ENCODE measurements at places on chromosomes 4 and X.

GRCh38 chr4:100294356-100294755, 104.1 kb upstream of the DDIT4L start:
- DNase-seq: no peak

- no peak for DNase-seq
These were observed 756.7 kb downstream of the PCDH19 start for GRCh38 chrX:99653352-99653751.

- no peak for DNase-seq
These were observed 1622.1 kb downstream of the STIM2 start for GRCh38 chr4:28482580-28483270.

DNA sequence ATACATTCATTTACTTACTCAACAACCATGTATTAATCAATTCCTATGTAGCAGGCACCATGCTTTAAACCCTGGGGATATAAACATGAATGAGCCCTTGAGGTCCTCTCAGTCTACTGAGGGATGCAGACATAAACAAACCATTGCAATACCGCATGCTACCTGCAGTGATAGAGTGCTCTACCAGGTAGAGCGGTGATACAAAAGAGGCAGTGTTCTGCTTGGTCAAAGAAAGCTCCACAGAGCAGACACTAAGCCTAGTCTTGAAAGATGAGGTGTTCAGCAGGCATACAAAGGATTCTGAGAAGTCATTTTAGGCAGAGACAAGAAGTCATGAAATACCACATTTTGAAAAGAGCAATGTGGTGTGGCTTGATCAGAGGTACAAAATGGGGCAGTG, 26.9 kb upstream of the AMOT start:
- DNase-seq: no peak

DNA sequence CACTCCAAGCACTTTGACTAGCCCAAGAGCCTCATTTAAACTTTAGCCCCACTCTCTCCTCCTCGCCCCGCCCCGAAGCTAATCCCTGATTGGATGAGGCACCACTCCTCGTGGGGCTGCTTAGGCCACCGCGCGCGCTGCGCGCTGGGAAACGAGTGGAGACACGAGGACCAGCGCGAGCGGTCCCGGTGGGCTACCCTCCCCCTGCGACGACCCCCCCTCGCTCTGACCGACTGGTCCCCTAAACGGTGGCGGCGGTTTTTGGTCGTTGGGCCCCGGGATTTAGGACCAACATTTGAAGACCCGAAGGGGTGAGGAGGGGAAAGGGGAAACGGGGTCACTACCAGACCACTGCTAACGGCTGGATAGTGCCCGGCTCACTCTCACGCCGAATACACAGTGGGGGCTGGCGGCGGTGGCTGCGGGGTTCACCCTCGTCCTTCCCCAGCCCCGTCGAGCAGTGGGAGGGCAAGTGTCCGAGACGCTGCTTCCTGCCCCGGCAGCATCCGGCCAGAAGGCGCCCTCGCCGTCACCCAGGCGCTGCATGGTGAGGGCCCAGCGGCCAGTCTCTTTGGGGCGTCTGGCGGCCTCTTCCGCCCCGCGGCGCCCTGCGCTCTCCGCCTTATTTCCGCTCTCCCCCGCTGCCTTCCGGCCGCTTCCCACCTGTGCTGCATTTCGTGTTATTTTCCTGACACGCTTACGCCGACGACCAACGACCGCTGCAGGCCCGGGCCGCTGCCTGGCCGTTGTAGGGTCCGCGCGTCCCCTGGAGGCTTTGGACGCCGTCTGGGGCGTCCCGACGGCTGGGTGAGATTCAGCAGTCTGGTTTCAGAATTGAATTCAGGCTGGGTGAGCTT, at the start of gene RBM46:
Gene RBM46 (plus strand): TSS at position 147 of the 857 bp plus-strand sequence. CDS start 15,481 bp downstream, outside the sequence.
- DNase-seq: no peak

DNA sequence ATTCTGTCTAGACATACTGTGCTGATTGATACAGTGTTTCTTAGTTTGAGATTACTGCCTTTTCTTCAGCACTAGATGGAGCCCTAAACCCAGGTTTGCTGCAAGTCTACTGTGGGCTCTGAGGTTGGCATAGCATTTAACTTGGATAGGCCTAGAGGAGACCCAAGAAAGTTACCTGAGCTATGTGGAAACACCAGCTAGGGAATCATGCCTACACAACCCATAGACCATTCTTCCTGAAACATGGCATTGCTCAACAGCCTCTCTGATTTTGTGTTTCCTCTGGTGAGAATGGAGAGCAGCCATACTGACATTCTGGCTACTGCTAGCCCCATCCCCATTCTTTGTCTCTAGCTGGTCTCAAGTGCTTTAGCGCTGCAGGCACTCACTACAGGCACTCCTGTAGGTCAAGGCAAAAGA, 287.7 kb upstream of the PCDH18 start:
- DNase-seq: peak; percentile 14

DNA sequence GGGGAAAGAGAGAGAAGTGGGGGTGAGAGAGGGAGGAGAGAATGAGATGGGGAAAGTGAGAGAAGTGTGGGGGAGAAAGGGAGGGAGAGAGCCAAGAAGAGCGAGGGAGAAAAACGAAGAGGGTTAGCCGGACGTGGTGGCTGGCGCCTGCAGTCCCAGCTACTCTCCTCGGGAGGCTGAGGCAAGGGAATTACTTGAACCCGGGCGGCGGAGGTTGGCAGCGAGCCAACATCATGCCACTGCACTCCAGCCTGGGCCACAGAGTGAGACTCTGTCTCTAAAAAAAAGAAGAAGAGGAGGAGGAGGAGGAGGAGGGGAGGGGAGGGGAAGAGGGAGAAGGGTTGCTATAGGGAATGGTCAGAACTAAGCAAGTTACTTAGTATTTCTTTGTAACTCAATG, 1.7 kb upstream of the NXT2 start:
- DNase-seq: no peak

DNA sequence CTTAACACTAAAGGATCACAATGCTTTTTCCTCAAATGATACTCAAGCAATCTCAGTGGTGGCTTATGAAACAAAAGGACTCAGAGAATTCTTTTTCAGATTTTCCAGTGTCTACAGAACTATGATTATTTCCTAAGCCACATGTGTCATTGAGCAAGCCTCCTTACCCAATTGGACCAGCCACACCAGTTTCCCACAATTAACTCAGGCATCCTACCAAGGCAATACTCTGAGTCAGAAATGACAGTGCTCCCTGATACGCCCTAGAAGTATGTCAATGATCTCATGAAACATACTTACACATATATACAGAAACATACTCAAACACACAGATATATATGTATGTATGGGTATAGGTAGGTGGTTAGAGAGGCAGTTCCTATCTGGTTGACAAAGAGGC, 4.8 kb downstream of the ADAMTS3 start:
- DNase-seq: no peak

GRCh38 chr4:152460488-152460887, 75.4 kb downstream of the FBXW7 start:
- peak; percentile 30 for DNase-seq

DNA sequence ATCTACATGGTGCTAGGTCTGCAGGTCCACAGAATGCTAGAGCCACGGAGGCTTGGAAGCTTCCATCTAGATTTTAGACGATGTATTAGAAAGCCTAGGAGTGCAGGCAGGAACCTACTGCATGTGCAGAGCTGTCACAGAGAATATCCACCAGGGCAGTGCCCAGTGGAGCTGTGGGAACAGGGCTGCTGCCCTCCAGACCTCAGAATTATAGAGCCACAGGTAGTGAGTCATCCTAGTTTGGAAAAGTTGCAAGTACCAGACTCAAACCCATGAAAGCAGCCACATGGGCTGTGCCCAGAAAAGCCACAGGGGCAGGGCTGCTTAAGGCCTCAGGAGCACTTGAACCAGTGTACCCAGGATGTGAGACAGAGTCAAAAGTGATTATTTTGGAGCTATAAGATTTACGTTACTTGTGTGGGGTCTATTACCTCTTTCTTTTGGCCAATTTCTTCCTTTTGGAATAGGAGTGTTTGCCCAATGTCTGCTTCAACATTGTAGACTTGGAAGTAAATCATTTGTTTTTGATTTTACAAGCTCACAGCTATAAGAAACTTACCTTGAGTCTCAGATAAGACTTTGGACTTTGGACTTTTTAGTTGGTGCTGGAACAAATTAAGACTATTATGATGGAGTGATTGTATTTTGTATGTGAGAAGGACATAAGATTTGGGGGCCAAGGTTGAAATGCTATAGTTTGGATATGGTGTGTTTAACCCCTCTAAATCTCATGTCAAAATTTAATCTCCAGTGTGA, 143.5 kb upstream of the CHRDL1 start:
- DNase-seq: no peak

- no peak for DNase-seq
These were observed 114.0 kb downstream of the STOX2 start for GRCh38 chr4:184019076-184019475.
